ENCODE measurements at places on chromosomes 1 and 21.

DNA sequence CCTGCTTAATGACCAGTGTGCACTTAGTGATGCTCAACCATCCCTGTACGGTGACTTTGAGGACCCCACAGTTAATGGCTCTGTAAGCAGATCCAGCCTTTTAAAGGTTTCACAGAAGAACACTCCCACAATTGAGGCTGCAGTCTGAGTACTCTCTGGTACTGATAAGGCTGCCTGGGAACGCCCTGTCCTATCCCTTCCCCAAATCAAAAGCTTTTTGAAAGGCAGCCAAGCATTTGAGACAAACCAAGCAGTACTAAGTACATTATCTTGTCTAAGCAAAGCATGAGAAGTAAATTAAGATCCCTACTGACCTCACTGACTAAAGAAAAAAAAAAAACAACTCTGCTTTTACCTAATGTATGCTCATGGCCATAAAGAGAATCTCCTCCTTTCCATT, 60.7 kb downstream of the SH3GLB1 start:
- DNase-seq = no peak

GRCh38 chr21:25385911-25386474, 221.3 kb downstream of the MRPL39 start:
- peak; percentile 83 for DNase-seq

- no peak for DNase-seq
Observed at GRCh38 chr21:14538483-14538882, 7.6 kb downstream of the SAMSN1 start.

- no peak for DNase-seq
Observed at GRCh38 chr21:42575111-42575510, 61.5 kb downstream of the SLC37A1 start.

GRCh38 chr21:27419153-27419552, 452.3 kb upstream of the ADAMTS5 start:
- DNase-seq = no peak

- DNase-seq = no peak
Observed at GRCh38 chr1:89659322-89660081, 26.6 kb downstream of the LRRC8C start.

DNA sequence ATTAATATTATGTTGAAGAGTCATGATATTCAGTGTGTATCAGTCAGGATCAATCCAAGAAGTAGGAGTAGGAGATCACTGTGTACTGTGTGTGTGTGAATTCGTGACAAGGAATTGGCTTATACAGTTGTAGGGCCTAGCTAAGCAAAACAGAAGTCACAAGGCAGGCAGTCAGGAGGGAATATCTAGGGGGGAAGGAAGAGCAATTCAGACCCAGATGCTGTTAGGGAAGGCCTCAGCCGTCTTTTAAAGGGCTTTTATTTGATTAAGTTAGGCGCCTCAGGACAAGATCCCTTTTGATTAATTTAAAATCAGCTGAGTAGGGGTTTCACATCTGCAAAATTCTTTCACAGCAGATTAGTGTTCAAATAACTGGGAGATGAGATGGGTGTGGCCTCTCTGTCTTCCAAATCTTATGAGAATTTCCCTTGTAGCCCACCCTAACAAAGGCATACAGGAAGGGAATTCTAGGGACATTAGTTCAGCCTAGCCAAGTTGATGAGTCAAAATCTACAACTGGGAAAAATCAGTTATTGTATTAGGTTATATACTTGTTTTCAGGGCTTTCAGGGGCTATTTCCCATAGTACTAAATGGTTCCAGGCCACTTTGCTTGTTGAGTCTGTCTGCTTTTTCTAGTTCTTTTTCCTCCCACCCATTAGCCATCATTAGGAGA, 47.4 kb downstream of the ALG6 start:
- no peak for DNase-seq

GRCh38 chr1:120178799-120179756, 2.8 kb upstream of the SEC22B start:
- DNase-seq = no peak

DNA sequence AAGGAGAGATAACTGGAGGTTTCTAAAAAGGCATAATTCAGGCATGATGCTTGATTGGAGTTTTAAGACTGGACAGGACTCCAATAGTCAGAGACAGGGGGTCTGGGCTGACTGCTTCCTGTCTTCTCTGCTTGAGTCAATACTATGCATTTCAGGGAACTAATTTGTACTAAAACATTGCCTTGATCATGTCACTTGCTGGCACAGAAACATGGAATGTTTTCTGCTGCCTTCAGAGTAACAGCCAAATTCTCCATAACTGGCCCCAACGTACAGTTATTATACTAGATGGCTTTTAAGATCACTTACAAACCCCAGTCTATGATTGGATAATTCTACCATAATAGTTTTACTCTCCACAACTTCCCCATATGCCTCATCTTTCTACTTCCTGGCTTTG, 247.0 kb downstream of the DNM3 start:
- no peak for DNase-seq

DNA sequence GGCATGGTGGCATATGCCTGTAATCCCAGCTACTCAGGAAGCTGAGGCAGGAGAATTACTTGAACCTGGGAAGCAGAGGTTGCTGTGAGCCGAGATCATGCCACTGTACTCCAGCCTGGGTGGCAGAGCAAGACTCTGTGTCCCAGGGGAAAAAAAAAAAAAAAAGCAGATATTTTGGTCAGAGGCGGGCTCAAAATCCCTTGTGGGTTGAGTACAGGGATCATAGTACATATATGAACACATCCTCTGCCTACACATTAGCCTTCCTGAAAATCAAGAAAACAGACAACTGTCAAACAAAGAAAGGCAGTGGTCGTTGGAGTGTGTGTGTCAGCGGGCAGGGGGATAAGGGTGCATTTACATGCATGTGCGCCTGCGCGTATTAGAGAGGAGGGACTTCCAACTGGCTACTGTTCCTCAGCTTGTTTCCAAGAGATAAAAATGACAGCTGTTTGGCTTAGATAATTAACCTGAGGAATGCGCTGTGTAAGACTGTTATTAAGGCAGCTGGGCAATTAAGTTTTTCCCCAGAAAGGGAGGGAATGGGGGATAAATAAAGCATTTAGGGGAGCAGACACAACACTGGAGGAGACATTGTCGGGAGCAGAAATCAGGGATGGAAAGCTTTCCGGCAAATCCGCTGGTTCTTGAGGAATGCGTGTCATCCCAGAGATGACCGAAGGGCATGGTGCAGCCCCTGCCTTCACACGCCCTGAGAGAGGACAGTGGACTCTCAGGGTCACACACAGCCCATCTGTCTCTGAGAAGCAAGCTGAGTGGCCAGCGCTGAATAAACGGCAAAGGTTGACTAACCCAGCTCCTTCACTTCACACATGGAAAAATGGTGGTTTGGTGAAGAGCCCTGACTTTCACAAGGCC, 6.4 kb downstream of the LAMB3 start:
- peak; percentile 20 for DNase-seq

- no peak for DNase-seq
Observed at GRCh38 chr1:206892351-206892984, 4.8 kb upstream of the IL24 start.

- no peak for DNase-seq
Observed at GRCh38 chr1:234614081-234614489, 4.1 kb upstream of the IRF2BP2 start.

DNA sequence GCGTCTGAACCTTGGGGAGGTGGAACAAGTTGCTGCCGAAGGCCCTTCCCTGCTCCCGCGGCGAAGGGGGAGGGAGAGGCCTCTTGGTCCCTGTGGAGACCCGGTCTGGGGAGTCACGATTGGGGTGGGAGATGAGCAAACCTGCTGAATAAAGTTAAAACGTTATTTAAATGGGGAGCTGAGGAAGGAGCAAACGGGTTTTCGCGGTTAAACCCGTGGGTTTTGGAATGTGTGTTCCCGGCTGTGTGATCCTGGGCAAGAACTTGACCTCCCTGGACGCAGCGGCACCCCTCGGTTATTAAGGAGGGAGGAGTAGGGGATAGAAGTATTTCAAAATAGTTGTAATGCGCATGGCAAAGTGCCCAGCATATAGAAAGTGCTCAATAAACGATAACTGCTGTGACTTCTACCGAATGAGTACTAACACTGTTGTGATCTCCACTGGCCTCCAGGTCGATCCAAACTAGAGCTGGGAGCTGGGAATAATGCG, 3.4 kb downstream of the FAM110D start:
- DNase-seq = no peak

DNA sequence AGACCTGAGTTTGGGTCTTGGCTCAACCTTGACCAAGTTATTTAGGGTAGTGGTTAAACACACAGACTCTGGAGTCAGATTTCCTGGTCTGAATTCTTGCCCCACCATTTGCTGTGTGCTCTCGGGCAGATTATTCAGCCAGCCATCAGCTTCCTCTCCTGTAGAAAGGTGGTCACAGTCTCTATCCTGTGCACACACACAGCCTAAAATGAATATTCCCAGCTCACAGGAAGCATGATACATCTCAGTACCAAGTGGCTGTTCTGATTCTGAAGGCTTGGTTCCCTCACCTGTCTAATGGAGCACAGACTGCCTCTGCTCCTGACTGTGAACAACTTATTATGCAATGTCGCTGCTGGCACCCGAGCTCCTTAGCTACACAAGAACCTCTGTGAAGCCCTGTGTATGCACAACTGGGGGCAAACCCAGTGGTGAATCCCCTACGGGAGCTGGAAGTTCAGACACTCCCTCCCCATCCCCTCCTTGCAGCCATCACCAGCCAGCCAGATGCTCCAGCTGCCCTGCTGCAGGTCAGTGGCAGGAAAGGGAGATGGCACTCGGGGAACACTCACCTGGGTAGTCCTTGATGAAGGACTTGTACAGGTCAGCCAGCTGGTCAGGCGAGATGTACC, 13.7 kb downstream of the ENO1 start:
- DNase-seq = no peak

- DNase-seq = no peak
Observed at GRCh38 chr1:190373705-190374336, 103.8 kb downstream of the BRINP3 start.

DNA sequence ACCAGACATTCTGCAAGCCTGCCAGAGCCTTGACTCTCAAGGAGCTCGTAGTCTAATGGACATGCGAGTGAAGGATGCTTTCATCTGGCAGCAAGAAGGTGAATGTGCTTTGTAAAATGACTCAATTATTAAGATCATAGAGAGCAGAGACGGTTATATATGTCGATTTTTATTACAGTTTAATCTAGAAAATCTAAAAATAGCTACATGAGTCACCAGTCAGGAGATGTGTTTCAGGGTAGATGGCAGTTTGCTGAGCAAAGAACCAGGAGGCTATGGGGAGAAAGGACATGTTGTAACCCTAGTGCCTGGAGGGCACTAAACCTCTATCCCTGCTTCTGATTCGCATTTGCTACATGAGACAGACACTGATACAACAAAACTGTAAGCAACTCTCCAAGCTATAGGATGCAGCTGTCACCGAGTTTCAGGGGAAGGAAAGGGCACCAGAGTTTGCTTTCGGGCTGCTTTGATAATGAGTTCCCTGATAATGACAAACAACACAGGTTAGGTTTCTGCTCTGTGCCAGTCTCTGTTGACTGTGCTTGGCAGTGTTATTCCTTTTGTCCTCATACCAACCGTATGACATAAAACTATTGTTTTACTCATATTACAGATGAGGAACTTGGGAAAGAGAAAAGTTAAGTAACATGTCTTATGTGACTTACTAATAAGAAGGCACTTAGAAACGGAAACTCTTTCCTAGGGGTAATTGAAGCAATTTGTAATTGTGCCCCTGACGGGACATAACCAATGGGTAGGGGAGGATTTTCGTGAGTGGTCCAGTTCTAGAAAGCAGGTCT, 43.2 kb downstream of the C1orf198 start:
- DNase-seq = no peak

DNA sequence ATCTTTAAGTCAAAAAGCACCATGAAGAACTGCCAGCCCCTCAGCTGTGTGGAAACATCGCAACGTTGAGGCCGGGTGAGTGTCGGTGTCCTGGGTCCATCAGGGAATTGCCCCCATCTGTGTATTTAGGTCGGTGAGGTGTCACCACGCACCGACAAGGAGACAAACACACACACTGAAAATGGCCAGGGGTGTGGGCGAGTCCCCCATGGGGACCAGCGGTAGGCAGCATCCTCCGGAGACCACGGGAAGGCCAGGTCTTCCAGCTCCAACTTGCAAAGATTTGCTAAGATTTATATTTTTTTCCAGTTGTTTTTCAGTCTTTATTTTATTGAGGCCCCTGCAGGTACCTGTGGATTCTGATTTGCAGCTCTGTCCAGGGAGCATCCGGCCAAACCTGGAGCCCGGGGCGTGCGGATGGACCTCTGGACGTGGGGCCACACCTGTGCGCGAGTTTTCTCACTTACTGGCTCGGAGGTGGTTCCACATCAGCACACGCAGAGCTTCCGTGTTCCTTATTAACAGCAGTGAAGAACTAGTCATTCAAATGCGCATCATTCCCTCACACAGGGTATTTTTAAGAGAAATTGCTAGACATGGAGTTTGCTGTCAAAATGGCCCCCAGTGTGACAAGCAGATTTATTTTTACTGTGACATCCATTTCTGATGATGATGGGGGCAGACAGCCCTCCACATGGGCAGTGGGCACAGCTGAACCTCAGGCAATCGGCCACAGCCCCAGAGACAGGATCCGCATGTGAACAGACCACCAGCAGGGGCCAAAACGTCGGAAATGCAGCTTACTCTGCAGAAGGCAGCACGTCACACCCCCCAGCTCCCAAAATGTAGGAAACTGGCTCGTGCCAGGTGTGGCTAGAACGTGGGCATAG, 17.2 kb upstream of the SLC19A1 start:
- DNase-seq = no peak

DNA sequence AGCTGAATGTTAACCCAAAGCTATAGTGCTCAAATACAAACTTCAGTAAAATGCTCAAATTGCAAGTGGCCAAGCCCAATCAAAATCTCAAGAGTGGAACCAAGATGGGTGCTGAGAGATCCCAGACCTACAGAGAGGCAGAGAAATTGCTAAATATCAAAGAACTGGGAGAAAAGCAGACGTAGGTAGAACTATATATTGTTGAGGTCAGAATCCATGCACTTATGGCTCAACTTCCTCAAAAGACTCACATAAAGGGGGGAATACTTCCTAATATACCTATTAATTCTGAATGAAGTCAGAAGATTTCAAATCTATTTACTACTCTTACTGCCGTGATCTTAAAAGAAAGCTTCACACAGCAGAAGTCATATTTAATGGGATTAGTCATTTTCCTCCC, 65.2 kb downstream of the PUM1 start:
- DNase-seq = no peak
